Myometrial cell (primary cell): ENCODE measurements at places on chromosomes 6 and 20. TPM values are rescaled to one million over a fixed set of nuclear protein-coding genes. Genes with fewer than 3 reads are reported as not detected.

Gene SASH1
- total RNA-seq = 11.3 and 11.5 TPM in 2 replicates

Gene ARHGAP40
- under 0.01 and 1.2 TPM in 2 replicates for total RNA-seq

Gene POM121L2
- not detected in 2 replicates for total RNA-seq

Gene XKR7
- total RNA-seq = not detected in 2 replicates

Gene PTGIS
- total RNA-seq = 0.58 and 0.89 TPM in 2 replicates

Gene HLA-DMB
- not detected in 2 replicates for total RNA-seq

Gene CNR1
- total RNA-seq = 2.3 and 4.9 TPM in 2 replicates

Gene GUCA1A
- total RNA-seq = 0.58 and 1.2 TPM in 2 replicates

Gene MAP3K4
- total RNA-seq = 10.1 and 15.1 TPM in 2 replicates

Gene VGLL2
- total RNA-seq = not detected in 2 replicates

Gene GSTA3
- not detected in 2 replicates for total RNA-seq

Gene TFAP2D
- total RNA-seq = not detected in 2 replicates

Gene APMAP
- 156 and 159 TPM in 2 replicates for total RNA-seq

Gene NKAPL
- total RNA-seq = 0.29 and 1.6 TPM in 2 replicates

Gene CALHM5
- 0.58 and 0.71 TPM in 2 replicates for total RNA-seq

Gene SPATA25
- not detected in 2 replicates for total RNA-seq

Gene LGSN
- not detected in 2 replicates for total RNA-seq

Gene CPNE1
- total RNA-seq = 142 and 148 TPM in 2 replicates

Gene IPCEF1
- 1.7 TPM in 1 of 2 replicates, not detected in the other for total RNA-seq

Gene PDYN
- total RNA-seq = not detected in 2 replicates

Gene TFAP2C
- total RNA-seq = 8.0 and 8.6 TPM in 2 replicates

Gene FOXP4
- 5.1 and 5.8 TPM in 2 replicates for total RNA-seq

Gene C20orf141
- total RNA-seq = not detected in 2 replicates

Gene TGM3
- not detected in 2 replicates for total RNA-seq

Gene DTD1
- 96.6 and 130 TPM in 2 replicates for total RNA-seq

Gene PHACTR1
- not detected in 2 replicates for total RNA-seq

Gene MUC22
- total RNA-seq = not detected in 2 replicates

Gene CGA
- 1.7 and 4.6 TPM in 2 replicates for total RNA-seq

Gene LINC00237
- total RNA-seq = not detected in 2 replicates

Gene POU3F2
- total RNA-seq = not detected in 2 replicates

Gene GRM1
- total RNA-seq = not detected in 2 replicates

Gene CTSZ
- 119 and 155 TPM in 2 replicates for total RNA-seq

Gene TCP11
- total RNA-seq = 2.3 and 2.6 TPM in 2 replicates

Gene HLA-DRB5
- not detected in 2 replicates for total RNA-seq

Gene PRL
- not detected in 2 replicates for total RNA-seq

Gene HRH3
- total RNA-seq = not detected in 2 replicates

Gene PCSK2
- not detected in 2 replicates for total RNA-seq

Gene DZANK1
- 2.0 and 2.3 TPM in 2 replicates for total RNA-seq

Gene HSPA1L
- total RNA-seq = 0.29 and 0.35 TPM in 2 replicates

Gene OXT
- total RNA-seq = not detected in 2 replicates

Gene CCHCR1
- total RNA-seq = 23.4 and 32.3 TPM in 2 replicates

Gene AKAP7
- total RNA-seq = 3.2 and 6.0 TPM in 2 replicates

Gene EPHA7
- under 0.01 TPM in 2 replicates for total RNA-seq

Gene OR2H1
- not detected in 2 replicates for total RNA-seq

Gene ISM1
- not detected in 2 replicates for total RNA-seq
